ENCODE measurements at places on chromosomes 16 and 17.

DNA sequence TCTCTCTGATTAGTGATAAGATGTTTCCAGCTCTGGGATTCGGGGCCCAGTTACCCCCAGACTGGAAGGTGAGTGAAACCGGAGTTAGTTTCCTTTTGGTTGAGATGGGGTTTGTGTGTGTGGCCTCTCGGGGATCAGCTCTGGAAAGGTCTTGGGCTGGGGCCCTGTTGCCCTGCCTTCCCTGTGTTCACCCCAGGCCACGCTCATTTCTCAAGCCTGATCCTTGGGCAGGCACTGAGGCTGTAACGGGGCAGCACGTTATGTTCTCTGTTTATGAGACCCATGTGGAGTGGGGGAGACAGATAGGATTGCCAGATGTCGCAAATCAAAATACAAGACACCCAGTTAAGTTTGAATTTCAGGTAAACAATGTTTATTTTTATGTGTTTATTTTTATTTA lies 35.5 kb downstream of the CPNE2 start:
- no peak for DNase-seq

DNA sequence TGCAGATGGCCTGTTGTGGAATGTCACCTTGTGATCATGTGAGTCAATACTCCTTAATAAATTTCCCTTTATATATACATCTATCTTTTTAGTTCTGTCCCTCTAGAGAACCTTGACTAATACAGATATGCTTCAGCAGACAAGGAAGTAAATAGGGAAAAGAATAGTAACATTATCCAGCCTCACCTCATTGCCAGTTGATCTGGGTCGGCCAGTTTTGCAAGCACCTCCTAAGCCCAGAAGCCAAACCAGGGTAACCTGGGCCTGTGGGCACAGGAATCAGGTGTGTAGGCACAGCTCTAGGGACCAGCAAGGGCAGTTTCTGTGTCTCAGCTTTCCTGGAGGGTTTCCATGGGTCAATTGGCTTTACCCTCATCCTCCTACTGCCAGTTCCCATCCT lies 11.9 kb upstream of the CCL17 start:
- DNase-seq: no peak

DNA sequence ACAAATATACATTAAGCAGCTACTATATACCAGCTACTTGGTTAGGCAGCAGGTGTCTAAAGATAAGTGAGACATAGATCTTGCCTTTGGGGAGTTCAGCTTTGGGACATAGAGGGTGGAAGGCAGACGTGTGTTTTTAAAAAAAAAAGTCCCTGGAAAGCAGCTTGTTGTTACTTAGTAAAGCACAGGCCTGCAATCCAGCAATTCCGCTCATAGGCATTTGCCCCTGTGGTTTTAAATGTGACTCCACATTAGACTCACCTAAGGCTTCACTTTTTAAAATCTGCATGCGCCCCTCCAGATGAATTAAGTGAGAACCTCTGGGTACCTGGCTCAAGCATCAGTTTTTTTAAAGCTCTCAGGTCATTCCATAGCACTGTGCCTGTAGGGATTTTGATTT lies 7.2 kb upstream of the MLYCD start:
- DNase-seq: no peak

DNA sequence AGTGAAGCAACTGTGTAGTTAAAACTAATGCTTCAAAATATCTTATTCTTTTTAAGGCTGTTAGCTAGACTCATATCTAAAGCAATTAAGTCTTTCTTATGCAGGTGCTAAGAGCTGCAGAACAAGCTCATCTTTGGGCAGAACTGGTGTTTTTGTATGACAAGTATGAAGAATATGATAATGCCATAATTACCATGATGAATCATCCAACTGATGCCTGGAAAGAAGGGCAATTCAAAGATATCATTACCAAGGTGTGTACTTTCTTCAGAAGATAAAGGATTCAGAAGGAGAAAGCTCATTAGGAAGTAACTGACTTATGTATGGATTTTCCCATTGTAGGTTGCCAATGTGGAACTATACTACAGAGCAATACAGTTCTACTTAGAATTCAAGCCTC lies 23.9 kb downstream of the PTRH2 start:
- no peak for DNase-seq

- DNase-seq: no peak
These were observed 10.7 kb downstream of the CCDC40 start for GRCh38 chr17:80047176-80047575.

DNA sequence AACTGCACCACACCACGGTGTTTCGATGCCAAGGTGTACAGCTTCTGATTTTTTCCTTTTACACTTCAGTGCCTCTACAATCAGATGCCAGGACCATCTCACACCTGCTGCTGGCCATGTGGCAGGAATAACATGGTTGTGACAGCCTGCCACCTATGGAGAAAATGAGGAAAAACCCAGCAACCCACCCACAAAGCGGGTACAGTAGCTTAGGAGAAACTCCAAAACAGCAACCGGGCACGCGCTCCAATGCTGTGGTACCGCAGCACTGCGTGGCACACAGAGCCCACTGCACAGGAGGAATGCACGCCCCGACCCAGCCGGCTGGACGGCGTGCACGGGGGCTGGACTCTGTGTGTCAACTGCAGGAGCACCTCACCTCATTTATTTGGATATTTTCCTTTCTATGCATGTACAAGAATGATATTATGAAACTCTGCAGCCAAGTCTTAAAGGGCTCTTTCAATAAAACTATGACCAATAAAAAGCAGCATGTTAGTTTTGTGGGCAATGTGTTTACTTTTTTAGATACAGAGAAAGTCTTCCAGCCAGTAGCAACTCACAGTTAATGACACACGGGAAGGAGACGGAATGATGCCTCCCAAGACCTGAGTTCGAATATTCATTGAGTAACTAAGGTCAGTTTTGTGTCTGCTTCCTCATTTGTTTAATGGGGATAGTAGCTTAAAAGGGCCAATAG lies 45.9 kb downstream of the MAP1LC3B start:
- DNase-seq: no peak

GRCh38 chr17:40992666-40993065 lies 1.3 kb downstream of the KRTAP3-3 start:
- no peak for DNase-seq

DNA sequence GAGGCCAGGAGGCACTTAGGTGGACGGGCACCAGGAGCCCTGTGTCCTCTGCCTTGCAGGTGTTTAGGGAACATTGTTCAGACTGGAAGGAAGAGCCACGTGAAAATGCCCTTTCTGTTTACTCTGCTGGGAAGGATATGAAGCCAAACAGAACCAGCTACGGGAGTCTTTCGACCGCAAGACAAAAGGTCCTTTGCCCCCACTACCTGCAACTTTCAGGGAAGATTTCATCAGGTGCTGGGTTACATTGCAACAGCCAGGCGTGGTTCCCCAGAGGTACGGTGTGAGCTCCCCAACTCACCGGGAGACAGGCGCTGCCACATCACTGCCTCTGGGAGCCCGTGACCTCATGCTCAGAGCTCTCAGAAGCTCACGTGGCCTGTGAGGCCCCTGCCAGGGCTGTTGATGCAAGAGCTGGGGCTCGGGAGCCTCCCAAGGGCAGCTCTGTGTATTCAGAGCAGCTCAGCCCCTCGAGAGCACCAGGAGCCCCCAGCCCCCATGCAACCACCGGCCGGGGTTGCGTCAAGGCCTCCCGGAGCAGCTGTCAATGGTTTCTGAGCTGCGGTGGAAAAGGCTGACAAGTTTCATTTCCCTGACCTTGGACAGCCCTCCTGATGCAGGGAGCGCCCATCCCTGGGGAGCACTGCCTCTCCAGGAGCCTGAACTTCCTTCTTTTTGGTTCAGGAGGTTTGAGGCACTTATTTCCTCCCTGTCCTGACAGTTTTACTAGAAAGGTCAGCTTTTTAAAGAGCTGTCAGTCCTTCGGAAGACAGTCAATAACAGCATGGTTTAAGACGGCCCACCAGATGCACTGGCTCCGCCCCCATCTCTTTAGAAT lies 42.1 kb downstream of the TBC1D16 start:
- DNase-seq: peak; percentile 84

DNA sequence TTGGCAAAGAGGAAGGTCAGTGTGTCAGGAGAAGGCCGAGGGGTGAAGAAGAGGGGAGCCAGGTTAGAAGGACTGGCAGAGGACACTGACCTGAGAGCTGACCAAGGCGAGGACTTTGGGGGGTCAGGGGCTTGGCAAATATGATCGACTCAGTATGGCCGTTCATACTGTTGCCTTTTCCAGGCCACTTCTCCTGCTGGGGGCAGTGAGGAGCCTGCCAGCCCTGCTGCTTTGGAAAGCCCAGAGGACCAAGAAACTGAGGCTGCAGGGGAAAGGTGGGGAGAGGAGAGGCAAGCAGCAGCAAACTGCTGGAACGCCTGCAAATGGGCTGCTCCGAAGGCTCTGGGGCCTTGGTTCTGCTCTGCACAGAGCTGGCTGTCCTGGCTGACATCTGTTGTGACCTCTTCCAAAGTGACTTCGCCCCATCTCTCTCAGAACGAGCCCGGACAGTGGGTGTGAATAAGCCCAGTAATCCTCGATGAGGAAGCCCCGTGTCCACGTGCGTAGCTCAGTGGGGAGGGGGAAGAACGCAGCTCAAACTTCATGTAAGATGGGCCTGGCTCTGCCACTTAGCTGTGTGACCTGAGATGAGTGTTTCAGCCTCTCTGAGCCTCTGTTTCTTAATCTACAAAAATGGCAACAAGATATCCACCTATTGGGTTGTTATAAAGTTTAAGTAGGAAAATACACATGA lies 111.3 kb downstream of the SALL1 start:
- no peak for DNase-seq

- peak; percentile 6 for DNase-seq
These were observed 90.8 kb downstream of the DYNLRB2 start for GRCh38 chr16:80631581-80631980.

DNA sequence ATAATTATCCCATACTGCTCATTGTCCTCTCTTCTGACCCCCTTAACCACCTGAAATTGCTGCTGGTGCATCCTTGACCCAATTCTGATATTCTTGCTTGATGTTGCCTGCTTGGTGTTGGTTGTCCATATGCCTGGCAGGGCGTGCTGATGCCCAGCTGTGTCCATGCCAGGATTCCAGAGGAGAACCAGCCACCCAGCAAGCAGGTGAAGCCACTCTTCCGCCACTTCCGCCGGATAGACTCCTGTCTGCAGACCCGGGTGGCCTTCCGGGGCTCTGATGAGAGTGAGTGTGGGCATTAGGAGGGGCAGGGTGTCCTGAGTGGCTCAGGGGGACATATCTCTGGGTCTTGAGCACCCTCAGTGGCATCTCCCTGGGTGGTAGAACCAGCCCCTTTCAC lies 11.4 kb downstream of the RAPGEFL1 start:
- no peak for DNase-seq

GRCh38 chr17:72672729-72673128 lies 419.8 kb downstream of the SLC39A11 start:
- no peak for DNase-seq

- no peak for DNase-seq
These were observed 1418.3 kb downstream of the CDH11 start for GRCh38 chr16:63703612-63704011.

DNA sequence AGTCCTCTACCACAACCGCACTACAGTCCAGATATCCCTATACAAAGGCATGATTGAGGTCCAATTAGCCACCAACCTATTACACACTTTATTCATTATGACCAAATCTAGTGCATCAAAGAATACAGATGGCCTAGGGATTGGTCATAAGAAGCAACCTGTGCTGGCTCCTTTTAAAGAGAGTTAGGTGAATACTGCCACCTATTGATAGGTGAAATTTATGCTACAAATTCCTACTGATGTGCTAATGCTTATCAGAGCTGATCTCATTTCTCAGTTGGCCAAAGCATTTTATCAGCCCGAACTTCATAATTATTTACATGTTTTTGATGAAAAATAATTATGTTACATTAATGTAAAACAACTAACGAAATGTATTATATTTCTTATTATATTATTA lies 166.3 kb downstream of the ANKFN1 start:
- DNase-seq: peak; percentile 29

GRCh38 chr16:22192261-22193062 lies 13.6 kb upstream of the EEF2K start:
- DNase-seq: peak; percentile 77

GRCh38 chr16:30377050-30377811 lies 2.6 kb downstream of the MYL11 start:
- no peak for DNase-seq

DNA sequence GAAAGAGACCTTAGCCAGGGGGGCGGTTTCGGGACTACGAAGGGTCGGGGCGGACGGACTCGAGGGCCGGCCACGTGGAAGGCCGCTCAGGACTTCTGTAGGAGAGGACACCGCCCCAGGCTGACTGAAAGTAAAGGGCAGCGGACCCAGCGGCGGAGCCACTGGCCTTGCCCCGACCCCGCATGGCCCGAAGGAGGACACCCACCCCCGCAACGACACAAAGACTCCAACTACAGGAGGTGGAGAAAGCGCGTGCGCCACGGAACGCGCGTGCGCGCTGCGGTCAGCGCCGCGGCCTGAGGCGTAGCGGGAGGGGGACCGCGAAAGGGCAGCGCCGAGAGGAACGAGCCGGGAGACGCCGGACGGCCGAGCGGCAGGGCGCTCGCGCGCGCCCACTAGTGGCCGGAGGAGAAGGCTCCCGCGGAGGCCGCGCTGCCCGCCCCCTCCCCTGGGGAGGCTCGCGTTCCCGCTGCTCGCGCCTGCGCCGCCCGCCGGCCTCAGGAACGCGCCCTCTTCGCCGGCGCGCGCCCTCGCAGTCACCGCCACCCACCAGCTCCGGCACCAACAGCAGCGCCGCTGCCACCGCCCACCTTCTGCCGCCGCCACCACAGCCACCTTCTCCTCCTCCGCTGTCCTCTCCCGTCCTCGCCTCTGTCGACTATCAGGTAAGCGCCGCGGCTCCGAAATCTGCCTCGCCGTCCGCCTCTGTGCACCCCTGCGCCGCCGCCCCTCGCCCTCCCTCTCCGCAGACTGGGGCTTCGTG lies at the start of gene MAPT:
Gene MAPT (plus strand): TSS at position 533 of the 763 bp plus-strand sequence. CDS start 67,784 bp downstream, outside the sequence.
- peak; percentile 49 for DNase-seq

DNA sequence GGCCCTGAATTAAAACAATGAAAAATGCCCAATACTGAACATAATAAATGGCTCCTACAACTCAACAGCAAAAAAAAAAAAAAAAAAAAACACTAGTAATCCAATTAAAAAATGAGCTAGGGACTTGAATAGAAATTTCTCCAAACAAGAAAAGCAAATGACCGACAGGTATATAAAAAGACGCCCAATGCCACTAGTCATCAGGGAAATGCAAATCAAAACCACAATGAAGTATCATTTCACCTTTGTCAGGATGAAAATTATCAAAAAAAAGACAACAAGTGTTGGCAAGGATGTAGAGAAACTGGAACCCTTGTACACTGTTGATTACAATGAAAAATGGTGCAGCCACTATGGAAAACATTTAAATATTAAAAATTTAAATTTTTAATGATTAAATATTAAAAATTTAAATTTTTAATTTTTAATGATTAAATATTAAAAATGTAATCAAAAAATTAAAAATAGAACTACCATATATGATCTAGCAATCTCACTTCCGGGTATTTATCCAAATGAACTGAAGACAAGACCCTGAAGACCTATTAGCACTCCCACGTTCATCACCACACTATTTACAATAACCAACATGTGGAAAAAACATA lies 28.1 kb downstream of the BBS2 start:
- DNase-seq: no peak

DNA sequence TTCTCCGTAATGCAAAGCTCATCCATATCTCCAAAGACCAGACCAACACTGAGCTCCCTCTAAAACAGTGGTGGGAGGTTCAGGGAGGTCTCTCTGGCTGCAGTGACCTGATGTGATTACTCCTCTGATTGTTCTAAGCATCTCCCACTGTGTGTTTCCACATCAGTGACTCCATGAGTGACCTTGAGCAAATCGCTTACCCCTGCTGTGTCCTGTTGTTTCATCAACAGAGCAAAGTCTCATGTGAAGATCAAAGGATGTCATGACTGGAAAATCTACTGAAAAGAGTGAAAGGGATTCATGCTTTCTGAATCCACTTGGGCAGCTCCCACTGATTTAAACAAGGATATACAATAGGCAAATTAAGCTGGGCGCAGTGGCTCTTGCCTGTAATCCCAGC lies 352.9 kb downstream of the TMEM114 start:
- no peak for DNase-seq

All from AG04450 (cell line).